H4 (cell line): ENCODE measurements at places on chromosomes 6 and 20. TPM values are rescaled to one million over a fixed set of nuclear protein-coding genes. Genes with fewer than 3 reads are reported as not detected.

DNA sequence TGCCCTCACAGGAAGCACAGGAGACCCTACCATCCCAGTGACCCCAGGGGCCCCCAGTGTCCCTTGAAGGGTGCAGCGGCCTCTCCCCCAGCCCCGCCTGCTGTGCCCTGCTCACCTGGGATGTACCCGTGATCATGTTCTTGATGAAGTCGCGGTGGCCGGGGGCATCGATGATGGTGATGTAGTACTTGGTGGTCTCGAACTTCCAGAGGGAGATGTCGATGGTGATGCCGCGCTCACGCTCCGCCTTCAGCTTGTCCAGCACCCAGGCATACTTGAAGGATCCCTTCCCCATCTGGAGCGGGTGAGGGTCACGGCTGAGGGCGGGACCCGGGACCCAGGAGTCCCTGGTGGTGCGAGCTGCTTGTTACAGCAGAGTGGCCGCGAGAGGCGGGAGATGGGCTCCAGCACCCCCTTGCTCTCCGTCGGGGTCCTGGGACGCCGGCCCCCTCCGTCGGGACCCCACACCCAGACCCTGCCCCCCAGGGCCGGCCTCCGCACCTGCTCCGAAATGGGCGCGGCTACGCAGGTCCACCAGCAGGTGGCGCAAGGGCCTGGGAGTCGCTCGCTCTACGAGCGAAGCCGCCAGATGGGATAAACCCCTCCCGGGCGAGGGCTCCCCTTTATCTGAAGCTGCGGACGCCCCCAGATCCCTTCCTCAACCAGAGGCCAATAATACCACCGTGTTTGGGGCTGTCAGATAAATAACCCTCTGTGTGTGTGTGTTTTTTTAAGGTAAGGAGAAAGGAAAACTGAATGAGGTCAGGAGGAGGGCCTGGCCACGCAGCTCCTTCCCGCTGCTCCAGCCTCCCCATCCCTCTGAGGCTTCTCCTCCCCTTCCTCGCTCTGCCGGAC is 2.9 kb downstream of the EEF1A2 start:
- DNase-seq, result no peak

DNA sequence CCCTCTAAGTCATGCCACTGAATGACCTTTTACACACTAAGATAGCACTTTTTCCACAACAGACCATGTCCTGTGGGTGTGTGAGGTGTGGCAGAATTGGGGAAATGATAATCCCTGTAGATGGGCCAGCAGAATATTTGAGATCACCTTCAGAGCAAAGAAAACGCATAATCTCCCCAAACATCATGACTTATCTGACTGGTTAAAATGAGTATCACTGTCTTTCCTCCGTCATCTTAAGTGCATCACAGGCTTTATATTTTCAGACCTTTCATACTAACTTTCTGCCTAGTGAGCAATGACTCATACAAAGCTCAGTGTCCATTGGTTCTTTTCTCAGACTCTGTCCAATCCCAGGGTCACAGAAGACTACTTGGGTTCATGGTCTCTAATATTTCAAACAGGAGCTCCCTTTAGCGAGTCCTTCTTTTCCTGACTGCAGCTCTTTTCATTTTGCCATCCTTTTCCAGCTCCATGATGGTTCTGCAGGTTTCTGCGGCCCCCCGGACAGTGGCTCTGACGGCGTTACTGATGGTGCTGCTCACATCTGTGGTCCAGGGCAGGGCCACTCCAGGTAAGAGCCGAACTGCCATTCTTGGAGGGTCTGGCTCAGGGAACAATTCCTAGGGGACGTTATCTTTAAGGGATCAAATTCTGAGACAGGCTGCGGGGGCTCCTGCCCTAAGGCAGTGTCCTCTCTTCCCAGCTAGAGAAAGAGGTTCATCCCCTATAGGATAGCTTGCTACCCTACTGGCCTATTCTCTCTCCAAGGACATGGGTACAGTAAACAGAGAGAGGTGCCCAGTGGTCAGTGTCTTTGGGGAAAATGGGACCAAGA is at the start of gene HLA-DPB1:
TSS of gene HLA-DPB1 (plus strand) at position 423 of the 838 bp plus-strand sequence. CDS start at position 475, 52 bp downstream.
- peak; percentile 45 for DNase-seq

Gene SLC12A5
- total RNA-seq, result 0.21 and 4.3 TPM in 2 replicates

DNA sequence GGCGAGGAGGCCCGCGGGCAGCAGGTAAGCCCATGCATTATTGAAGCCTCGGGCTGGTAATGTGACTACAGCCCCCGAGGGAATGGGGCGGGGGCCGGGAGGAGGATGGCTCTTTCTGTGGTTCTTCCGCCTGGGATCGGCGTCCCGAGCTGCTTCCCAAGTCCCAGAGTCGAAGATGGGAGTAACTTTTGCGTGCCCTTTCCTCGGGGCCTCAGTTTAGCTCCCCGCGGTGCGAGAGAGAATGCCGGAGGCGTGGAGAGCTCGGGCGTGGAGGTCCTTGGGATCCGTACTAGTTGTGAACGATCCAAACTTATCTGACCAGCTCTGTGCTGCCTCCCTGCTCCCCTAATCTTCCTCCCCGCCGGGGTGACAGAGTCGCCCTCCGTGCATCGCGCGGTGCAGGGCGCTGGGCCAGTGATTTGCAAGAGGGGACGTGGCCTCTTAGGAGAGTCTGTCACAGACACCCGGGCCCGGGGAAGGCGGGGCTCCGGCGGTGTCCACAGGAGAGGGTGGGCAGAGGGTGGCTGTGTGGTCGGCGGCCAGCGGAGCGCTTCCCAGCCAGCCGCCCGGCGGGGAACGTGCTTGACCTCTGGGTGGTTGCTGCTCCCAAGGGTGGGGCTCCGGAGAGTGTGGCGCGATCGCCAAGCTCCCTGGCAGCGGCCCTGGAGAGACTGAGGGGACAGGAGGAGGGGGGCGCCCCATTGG is 815 bp downstream of the UTRN start:
- DNase-seq, result no peak

DNA sequence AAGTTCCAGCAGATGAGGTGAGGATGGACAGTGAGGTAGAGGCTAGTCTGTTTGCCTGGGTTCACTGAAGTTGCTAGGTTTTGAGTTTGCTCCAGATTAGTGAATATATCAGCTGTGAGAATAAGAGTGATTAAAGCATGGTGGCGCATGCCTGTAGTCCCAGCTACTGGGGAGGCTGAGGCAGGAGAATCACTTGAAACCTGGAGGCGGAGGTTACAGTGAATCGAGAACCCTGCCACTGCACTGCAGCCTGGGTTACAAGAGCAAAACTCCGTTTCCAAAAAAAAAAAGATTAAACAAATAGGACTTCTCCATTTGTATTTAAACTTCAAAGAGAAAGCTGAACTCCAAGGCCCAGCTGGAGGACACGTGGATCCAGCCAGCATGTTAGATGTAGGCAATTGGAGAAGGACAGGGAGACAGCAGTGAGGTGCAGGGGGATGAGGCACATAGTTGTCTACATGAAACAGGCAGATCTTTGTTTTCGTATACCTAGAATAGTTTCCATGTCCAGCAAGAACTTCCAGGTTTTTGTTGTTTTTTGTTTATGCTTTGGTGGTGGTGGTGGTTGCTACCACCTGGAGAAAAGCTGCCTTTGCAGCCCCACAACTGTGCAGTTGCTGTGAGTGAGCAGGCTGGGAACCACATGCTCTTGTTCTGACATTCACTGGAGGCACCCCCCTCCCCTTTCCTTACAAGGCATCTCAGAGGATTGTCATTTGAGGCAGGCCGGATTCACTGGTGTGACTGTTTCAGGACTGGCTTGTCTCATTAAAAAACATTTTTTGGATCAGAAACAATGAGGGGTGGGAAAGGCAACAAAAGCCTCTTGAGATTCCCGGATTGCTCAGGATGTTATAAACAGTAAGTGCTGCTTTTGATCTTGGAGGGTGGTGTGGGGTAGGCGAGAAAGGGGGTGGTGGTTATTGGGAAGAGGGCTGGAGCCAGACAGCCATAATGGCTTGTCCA is 72.3 kb downstream of the JARID2 start:
- peak; percentile 69 for DNase-seq

Gene FAM217A
- not detected in 2 replicates for total RNA-seq

- DNase-seq, result no peak
Measured at GRCh38 chr20:4770026-4770425, 48.3 kb downstream of the PRND start.

- DNase-seq, result no peak
Measured at GRCh38 chr6:35228481-35228880, 14.7 kb downstream of the SCUBE3 start.

- no peak for DNase-seq
Measured at GRCh38 chr6:88705601-88706000, 257.8 kb downstream of the RNGTT start.

DNA sequence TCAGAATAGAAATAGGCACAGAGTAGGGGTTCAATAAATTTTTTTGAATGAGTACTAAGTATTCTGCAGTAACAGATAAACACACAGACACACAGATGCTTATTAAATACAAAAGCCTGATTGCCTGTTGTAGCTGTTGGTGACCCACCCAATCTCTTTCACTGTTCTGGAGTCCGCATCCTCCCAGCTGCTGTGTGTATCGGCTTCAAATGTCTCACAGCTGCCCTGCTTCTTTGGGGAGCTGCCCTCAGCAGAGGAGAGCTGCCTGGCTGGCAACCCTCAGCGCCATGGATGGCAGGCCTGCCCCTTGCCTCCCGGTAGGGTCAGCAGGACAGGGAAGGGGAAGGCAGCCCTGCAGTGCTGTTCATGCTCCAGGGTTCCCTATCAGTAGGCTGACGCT is 85.9 kb upstream of the PRND start:
- DNase-seq, result no peak

- no peak for DNase-seq
Measured at GRCh38 chr6:154994836-154995253, 270 bp upstream of the TIAM2 start.

DNA sequence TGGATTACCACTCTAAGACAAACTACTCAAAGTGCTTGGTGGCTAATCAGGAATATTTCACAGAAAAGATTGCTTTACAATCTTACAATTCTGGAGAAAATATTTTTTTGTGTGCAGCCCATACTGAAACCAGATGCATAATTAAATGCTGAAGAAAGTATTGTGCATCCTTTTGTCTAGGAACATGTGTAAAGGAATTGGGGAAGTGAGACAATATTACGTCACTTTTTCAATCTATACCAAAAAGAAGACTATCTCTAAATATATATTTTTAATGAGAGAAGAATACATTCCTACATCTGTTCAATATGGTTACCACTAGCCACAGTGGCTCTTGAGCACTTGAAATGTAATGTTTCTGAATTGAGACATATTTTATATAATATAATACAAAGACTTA is 992.5 kb upstream of the ADGRB3 start:
- DNase-seq, result no peak

Gene VSTM2L
- total RNA-seq, result 1.2 and 1.6 TPM in 2 replicates

Gene PCSK2
- total RNA-seq, result 1.6 TPM in 1 of 2 replicates, not detected in the other

Gene PRPH2
- not detected in 2 replicates for total RNA-seq

- no peak for DNase-seq
Measured at GRCh38 chr6:154766288-154766687, 33.1 kb downstream of the SCAF8 start.

Gene LAMA5
- total RNA-seq, result 4.4 and 4.5 TPM in 2 replicates

DNA sequence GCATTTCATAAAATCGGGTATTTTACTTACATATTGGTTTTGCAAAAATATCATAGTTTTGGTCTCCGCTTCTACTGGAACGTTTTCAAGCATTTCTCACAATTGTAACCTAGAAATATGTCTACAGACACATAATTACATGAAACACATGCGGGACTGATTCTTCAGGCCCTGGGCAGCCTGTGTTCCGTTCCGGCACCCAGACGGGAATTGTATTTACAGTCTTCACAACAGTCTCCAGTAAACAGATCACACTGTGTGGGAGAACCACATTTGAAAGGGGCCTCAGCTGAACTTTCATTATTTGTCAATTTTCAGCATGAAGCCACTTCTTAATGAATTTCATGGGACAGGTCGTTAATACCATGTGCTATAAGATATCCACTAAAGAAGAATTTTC is 196.9 kb downstream of the DST start:
- no peak for DNase-seq

- DNase-seq, result no peak
Measured at GRCh38 chr6:20348041-20348440, 53.6 kb upstream of the E2F3 start.

Gene TASP1
- 10.8 and 11.2 TPM in 2 replicates for total RNA-seq

- no peak for DNase-seq
Measured at GRCh38 chr6:4021854-4022695, 56.9 kb downstream of the FAM217A start.

Gene SLC22A2
- not detected in 2 replicates for total RNA-seq

DNA sequence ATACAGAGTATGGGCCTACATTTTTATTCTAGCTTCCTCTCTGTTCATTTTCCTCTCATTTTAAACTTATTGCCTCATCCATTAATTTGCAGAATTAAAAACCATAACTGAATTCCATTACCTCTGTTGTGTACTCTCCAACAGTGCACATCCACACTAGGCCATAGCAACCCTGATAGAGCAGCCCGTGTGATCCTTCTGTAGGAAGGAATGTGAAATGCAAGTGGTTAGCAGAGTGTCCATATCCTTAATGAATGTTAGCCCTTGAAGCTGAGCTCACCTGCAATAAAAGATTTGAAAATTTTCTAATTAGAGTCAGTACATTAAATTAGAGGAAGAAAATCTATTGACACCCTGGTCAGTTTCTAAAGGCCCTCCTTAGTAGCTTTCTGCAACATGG is 6.5 kb upstream of the GRIK2 start:
- DNase-seq, result no peak

- no peak for DNase-seq
Measured at GRCh38 chr6:110492584-110492983, 16.2 kb upstream of the SLC22A16 start.

- DNase-seq, result no peak
Measured at GRCh38 chr6:19446570-19446969, 390.6 kb upstream of the ID4 start.

Gene TUBB2B
- 5.1 and 6.6 TPM in 2 replicates for total RNA-seq
